Thyroid gland (tissue), 4 donors: ENCODE measurements at places on chromosomes 4 and X. TPM values are rescaled to one million over a fixed set of nuclear protein-coding genes. Genes with fewer than 3 reads are reported as not detected.

DNA sequence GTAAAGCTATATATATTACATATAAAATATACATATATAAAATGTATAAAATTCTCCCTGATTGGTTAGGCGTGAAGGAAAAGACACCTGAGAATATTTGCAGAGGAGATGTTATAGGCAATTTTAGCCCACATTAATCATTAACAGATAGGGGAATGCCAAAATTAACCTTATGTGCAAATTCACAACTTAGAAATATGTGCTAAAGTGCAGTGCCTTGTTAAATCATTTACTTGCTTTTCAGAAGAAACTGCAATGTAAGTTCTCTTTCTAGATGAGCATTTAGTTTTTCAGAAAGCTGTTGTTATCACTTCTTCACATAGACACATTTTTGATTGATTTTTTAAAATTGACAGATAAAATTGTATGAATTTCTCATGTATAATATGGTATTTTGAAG, 5.6 kb downstream of the TASL start:
- DNase-seq, result no peak

DNA sequence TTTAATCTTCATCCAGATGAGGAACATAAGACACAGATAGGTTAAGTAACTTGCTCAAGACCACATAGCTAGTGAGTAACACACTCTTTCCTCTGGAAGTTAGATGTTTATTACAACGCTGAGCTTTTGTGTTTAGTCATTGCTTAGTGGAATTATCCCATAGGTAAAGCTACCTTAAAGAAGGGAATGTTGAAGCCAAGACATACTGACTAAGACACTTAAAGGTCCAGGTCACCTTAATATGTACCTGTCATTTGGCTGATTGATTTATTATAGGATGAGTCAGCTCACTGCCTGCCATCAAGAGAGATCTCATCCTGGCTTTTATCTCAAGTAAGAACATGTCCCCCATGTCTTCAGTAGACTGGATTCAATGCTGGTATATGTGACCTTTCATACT, 53.4 kb downstream of the KDR start:
- no peak for DNase-seq

- no peak for DNase-seq
These were observed 8.7 kb upstream of the ANAPC4 start for GRCh38 chr4:25368315-25368714.

The DCAF8L2 gene
- total RNA-seq, result 0.11 TPM

The PGAM4 gene
- not detected for total RNA-seq

DNA sequence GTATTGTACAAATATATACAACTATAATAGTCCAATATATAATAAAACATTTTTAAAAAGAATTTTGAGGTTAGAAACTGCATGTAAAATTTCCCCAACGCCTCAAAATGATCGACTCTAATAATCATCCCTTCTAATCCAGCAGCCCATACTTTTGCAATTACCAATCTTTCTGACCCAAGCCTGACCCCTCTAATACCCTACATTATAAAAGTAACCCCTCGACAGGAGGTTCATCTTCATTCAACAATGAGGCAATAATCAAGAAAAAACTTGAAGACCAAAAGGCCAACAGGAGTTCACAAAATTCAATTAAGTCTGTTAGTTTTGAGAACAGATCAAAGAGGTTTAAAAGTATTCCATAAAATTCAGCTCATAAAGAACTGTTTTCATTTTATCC, 393.5 kb downstream of the GPM6A start:
- no peak for DNase-seq

DNA sequence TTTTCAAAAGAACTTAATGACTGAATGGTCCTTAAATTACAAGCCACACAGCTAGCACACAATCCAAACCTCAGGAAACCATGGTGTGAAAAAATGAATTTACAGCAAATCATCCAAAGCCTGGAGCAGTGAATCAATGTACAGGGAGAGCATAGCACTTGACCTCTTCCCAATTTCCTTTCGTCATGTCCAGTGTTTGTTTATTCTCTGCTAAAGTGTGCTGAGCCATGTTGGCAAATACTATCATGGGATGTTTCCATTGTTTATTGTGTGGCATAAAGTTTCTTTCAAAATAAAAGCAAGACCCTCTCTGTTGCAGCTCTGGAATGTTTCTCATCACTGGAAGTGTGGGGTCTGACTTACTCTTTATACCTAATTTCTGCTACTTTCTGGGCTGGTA, 25.4 kb upstream of the FAM47B start:
- no peak for DNase-seq

The GABRA4 gene
- 0.08 TPM for total RNA-seq

The UGT2A1 gene
- not detected for total RNA-seq

DNA sequence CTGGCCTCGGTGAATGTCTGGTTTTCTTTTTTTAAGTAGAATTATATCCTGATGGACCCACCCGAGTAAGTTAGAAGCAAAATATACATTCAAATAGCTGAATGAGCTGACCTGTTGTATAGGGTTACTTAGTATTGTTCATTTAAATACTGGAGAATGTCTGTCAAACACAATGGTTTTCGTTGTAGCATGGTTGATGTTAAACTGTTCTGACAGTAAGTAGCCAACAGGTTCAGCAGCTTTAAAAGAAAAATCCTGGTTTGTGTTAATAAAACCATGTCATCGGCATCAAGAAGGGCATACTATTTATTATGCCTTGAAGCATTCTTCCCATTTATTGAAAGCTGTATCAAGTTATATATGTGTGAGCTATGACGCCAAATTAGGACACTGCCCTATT, 149.6 kb downstream of the ANAPC10 start:
- no peak for DNase-seq

DNA sequence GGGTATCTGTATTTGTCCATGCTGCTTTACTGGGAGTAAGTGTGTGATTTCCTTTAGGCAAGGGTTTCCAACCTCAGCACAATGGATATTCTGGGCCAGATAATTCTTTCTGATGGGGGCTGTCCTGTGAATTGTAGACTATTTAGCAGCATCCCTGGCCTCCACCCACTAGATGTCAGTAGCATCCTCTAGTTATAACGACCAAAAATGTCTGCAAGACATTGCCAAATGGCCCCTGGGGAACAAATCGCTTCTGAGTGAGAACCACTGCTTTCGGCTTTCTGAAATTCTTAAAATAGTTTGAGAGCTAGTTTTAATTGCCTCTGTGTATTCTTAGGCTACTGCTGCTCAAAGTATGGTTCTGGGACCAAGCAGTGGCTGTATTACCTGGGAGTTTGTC, 81.2 kb upstream of the GPM6B start:
- no peak for DNase-seq
